ENCODE measurements at places on chromosomes 4 and X.

- no peak for DNase-seq
Measured at GRCh38 chr4:76997532-76997931, 48.0 kb downstream of the SEPTIN11 start.

DNA sequence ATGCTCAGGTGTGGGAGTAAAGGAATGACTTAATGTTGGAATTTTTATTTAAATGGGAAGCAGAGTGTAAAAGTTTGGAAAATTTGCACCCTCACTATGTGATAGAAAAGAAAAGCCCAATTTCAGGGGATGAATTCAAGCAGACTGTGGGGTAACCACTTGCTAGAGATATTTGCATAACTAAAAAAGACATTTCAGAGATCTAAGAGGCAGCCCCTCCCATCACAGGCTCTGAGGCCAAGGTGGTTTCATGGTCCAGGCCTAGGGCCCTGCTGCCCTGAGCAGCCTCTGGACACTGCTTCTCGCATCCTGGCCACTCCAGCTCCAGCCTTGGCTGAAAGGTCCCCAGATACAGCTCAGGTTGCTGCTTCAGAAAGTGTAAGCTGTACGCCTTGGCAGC, 5.9 kb upstream of the XPNPEP2 start:
- no peak for DNase-seq

DNA sequence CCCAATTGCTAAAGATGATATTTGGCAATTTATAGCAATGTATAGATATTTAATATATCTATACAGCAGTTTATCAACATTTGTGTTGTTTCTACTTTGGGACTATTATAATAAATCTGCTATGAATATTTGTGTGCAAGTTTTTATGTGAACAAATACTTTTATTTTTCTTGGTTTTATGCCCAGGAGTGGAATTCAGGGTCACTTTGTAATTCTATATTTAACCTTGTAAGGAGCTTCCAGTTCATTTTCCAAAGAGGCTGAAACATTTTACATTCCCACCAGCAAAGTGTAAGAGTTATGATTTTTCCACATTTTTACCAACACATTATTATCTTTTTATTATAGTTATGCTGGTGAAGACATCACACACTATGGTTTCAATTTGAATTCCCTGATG, 801.3 kb downstream of the PCDH18 start:
- DNase-seq = no peak

DNA sequence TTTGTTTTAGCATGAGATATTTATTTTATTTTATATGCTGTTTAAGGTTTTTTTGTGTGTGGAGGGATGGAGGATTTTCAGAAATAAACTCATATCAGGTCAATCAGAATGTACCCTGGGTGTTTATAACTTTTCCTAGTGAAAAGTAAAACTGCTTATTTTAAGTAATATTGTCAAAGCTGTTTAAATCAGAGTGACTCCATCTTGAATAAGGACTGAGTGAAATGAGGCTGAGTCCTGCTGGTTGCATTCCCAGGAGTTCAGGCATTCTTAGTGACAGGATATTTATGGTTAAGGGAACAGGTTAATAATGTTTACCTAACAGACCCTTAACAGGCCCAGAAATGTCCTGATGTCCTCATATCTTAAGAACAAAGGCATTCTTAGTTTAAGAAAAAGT, 1160.9 kb upstream of the PCDH7 start:
- no peak for DNase-seq

DNA sequence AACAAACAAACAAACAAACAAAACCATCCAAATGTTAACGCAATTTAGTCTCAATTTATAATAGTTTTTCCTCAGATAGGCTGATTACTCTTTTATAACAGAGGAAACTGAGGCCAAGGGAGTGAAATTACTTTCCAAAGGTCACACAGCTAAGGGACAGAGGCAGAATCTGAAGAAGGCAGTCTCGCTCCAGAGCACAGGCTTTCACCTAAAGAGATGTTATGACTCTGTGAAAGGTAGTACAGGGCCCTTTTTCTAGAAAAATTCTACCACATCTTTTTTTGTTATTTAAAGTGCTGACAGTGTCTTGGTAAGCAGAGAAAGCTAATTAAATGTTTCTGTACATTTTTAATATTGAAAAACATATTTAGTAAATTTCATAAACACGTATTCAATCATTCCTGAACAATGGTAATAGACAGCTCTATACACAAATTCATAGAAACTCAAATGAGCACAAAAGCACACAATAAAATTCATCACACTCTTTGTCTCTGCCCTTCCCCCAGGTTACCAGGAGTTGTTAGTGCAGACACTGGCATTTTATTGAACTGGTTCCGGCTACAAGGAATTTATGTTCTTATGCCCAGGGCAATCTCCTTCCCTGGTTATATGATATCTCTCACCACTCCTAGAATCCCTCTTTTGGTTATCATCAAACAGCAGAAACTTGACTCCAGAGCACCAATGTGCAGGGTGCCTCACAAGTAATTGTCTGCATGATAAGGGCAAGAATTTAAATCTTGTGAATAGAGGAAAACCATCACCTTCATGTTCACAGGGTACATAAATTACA, 7.7 kb upstream of the APBB2 start:
- DNase-seq = no peak

- DNase-seq = no peak
Measured at GRCh38 chrX:130103605-130104004, 6.7 kb downstream of the ELF4 start.

DNA sequence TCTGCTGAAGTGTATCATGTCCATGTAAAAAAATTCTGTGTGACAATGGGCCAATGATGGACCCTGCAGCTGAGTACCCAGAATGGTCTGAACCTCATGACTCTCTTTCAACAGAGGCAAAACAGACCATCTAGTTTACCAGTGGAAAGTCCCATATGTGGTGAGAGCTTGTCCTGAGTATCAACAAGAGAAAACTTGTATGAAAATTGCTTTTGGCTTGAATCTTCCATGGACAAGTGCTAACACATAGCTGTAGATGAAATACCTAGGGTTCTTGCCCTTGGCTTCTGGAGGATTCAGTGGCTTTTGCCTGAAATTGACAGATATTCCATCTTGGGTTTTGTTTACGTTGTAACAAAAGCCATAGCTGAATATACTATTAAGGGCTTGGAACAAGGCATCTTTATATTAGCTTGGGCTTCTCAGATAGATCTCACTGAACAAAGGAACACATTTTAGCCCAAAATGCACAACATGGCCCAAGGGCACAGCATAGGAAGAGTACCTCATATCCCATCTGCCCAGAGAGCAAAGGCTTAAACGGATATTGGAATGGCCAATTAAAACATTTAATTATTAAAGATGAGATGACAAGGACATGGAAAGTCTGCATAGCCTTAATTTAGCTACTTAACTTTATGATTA, 128.5 kb upstream of the HPGD start:
- DNase-seq = no peak

- peak; percentile 71 for DNase-seq
Measured at GRCh38 chr4:3387943-3388361, 53.8 kb upstream of the HGFAC start.

DNA sequence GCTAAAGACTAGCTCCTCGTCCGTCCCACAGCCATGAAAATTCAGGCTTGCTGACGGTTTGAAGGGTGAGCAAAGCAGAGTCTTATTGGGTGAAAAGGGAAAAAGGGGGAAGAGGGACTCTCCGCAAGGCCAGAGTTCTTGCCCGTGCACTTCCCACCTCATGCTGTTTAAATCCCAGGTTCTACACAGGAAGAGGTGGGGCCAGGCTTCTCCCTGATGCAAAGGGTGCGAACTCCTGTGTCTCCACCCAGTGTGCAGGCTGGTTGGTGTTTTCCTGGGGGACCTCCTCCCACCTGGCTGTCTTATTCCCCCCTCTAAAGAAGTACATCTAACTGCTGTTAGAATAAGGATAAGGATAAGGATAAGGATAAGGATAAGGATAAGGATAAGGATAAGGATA, 18.0 kb upstream of the LANCL3 start:
- no peak for DNase-seq

GRCh38 chr4:129344058-129344457, 248.1 kb downstream of the C4orf33 start:
- DNase-seq = no peak

DNA sequence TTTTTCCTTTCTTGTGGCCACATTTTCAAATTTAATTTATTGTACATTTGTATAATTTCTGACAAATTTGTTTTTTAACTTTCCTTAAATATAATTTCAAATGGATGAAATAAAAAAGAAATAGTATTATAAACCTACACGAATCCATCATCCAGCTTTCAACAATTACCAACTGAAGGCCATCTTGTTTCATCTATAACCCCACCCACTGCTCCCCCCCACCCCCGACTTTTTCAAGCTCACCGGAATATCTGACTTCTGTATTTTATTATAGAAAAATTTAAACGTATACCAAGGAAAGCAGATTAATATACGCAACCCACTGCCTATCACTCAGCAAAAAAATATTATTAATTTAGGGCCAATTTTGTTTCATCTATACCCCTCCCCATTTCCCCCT, 1.1 kb downstream of the MORF4L2 start:
- no peak for DNase-seq

DNA sequence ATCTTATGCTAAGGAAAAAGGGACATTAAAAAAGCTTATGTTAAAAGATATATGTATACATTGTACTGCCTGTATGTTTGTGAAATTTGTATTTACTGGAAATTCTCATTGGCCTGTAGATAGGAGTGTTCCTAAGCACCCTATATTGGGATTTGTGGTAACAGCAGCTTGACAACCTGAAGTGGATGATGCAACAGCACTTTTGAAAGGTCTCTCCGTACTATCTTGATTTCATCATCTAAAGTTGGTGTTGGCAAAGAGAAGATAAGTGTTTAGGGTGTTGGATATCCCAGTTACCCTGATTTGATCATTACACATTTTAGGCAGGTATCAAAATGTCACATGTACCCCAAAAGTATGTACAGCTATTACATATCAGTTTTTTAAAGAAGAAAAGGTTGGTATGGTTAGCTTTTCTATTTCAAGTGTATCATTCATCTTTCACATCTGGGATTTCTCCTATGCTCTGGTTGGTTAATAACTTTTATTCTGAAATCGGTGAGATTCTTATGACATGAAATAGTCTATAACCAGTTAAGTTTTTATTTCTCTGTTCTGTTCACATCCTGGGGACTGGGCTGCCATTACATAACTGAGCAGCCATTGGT, 10.3 kb downstream of the HADH start:
- DNase-seq = no peak

DNA sequence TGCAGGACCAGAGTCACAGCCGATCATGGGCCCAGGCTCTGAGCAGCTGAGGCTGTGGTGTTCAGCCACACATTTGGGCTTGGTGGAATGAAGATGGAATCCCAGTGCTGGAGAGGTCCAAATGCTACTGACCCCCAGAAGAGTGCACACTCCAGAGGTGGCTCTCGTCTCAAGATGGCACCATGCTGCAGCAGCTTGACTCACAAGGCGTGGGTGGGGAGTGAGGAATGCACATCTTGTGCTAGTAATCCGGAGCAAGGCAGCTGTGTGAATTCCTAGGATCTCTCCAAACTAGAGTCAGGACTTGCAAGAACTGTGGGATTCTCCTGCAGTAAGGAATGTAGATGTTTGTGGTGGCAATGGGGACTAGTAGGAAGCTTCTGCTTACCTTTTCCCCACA, 28.7 kb downstream of the RAB28 start:
- no peak for DNase-seq

GRCh38 chrX:105302246-105302645, 81.8 kb upstream of the TEX13A start:
- DNase-seq = no peak

DNA sequence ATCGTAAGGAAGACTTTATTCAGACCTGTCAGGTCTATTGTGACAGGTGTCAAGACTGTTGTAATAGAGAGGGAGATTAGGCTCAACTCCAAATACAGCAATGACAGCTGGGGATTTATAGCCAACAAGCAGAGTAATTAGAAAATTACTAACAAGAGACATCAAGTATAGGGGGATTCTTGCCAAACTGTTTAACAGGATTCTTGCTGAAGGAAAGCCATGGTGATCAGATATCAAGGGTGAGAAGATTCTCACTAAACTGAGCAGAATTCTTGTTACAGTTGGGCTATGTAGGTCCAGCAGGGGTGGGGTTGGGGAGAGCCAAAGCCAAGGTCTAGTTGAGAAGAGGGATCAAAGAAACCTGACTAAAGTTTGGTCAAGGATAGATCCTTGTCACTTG, 461.0 kb upstream of the GALNT7 start:
- DNase-seq = no peak
